ENCODE measurements at places on chromosomes 1 and 21.

- DNase-seq, result no peak
Observed at GRCh38 chr1:39431927-39432326, 59.5 kb upstream of the BMP8A start.

DNA sequence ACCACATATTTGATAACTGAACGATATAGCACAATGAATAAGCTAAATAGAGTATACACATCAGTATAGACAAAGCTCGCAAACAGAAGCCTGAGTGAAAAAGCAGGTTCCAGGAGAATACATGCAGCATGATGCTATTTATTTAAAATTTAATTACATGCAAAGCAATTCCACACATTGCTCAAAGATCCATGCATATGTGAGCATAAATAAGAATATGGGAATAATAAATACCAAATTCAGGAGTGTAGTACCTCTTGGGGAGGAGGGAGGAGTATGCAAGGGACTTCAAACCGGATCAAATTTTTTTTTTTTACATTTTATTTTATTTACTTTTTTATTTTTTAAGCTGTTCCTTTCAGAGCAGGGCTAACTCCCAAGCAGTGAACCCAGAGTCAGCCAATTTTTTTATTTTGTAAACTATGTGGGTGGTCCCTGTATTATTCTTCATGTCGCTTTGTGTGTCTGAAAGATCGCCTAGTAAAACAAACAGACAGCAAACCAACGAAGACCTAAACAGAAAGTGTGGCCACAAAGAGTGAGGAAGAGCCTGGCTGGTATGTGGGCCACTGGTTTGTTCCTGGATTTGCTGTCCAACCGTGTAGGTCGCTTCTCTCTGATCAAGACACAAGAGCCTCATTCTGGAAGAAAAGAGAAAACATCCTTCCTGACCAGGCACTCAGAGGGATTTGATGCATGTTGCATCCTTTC lies 4.2 kb upstream of the SHISAL2A start:
- DNase-seq, result no peak

DNA sequence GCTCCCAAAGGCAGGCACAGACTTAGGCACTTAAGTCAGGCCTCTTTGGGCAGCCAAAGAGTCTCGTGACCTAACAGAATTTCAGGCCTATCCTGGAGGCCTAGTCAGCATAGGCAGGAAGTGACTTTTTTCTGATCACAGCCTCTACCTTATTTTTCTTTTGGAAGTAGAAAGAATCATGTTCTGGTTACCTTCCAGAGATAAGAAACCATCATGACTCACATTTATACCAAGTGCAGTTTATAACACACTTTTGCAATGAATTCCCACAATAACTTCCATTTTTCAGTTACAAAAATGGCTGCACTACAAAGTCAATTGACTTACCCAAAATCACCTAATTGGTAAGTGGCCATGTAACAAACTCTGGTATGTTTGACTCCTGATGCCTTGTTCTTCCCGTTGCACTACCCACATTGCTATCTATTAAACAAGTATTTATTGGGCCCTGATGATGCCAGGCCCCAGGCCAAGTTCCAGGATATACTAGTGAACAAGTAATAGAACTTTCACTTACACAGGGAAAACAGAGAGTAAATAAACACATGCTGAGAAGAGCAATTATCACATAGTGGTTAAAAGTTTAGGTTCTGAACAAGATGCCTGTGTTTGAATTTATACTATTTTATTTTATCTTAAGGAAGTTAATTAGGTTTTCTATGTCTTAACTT lies 74.3 kb downstream of the SH3GLB1 start:
- DNase-seq, result no peak

- no peak for DNase-seq
Observed at GRCh38 chr1:116770625-116771024, 16.4 kb downstream of the CD2 start.

DNA sequence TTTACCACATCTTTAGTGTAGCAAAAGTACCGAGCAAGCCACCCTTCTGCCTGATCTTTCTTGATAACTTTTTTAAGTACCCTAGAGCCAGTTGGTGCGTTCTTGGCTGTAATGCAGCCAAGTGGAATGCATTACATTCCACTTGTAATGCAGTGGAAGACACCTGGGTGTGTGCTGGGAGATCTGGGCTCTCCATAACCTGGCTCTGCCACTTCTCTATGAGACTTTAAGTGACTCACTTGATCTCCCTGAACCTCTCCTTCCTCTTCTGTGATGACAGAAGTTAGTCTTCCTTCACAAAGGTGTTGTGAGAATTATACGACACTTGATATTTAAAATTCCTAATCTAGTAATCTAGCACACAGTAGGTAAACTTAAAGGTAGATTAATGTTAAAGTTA lies 35.3 kb upstream of the NFIA start:
- no peak for DNase-seq

DNA sequence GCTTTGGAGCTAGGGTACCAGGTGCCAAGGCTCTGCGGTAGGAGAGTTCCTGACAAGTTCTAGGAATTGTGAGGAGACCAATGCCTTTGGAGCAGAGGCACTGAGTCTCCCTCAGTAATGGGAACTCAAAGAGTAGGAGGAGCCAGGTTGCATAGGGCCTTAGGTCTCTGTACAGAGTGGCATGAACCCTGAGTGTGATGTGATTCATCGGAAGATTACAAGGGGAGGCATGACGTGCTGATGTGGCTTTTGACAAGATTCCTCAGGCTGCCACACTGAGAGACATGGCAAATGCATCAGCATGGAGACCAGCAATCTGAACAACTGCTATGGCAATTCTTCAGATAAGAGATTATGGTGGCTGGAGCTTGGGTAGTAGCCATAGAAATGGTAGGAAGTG lies 94.6 kb upstream of the SLC44A3 start:
- DNase-seq, result no peak

- DNase-seq, result no peak
Observed at GRCh38 chr1:39969531-39970270, 14.8 kb downstream of the MFSD2A start.
